ENCODE measurements at places on chromosomes 3 and 15.

DNA sequence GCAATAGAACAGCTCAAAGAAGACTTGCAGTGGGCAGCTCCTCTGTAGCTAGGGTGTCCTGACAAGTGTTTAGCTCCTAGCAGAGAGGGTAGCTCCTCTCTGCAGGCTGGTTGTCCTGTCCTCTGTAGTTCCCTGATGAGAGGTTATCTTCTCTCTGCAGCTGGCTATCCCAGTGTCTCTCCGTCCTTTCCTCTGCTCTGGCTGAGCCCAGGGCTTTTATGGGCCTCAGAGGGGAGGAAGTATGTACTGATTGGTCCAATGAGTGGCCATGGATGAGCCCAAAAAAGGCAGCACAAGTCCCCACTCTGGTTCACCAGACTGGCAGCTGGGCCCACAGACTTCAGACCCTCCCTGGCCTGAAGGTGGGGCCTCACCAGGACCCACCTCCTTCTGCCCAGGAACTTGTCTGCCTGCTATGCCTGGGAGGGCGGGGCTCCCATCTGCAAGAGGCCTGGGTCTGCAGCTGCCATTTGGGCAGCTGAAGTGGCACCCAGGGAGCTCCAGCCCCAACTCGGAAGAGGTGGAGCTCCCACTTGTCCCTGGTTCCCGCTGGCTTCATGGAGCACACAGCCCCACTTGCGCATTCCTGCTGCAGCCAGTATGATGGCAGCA, 27.2 kb upstream of the MEX3B start:
- DNase-seq: no peak

DNA sequence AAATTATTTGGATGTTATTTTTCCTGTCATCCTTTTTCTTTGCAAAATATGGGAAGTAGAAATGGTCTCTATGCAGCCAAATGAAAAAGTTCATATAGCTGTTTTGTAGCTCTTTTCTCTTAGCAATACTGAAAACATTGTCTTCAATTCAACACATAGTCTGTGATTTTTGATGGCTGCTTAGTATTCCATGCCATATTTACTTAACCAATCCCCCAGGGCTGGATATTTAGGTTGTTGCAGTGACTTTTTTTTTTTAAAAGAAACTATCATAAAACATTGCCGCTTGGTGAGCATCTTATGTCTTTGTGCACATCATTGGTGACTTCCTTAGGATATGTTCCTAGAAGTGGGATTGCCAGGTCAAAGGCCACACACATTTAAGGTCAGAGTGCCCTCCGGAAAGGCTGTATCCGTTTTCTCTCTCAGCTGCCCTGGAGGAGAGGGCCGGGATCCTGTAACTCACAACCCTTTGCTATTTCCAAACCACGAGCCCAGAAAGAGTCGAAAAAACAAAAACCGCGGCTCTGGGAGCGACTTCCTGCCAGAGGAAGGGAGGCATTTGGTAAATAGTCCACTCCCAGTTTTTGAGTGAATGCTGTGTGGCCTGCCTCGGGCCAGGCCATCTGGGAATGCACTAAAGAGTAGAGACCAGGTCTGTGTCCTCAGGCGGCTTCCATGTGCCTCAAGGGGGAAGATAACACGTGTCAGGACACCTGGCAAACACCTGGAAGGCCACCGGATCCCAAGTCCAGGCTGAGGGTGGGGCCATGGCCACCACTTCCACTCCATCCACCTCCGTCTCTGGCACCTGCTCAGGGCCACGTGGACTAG, 41.9 kb downstream of the SMAD6 start:
- DNase-seq: no peak

GRCh38 chr3:52614689-52615088, 71.0 kb downstream of the PBRM1 start:
- no peak for DNase-seq

GRCh38 chr15:47609693-47610092, 107.6 kb upstream of the SEMA6D start:
- DNase-seq: no peak

DNA sequence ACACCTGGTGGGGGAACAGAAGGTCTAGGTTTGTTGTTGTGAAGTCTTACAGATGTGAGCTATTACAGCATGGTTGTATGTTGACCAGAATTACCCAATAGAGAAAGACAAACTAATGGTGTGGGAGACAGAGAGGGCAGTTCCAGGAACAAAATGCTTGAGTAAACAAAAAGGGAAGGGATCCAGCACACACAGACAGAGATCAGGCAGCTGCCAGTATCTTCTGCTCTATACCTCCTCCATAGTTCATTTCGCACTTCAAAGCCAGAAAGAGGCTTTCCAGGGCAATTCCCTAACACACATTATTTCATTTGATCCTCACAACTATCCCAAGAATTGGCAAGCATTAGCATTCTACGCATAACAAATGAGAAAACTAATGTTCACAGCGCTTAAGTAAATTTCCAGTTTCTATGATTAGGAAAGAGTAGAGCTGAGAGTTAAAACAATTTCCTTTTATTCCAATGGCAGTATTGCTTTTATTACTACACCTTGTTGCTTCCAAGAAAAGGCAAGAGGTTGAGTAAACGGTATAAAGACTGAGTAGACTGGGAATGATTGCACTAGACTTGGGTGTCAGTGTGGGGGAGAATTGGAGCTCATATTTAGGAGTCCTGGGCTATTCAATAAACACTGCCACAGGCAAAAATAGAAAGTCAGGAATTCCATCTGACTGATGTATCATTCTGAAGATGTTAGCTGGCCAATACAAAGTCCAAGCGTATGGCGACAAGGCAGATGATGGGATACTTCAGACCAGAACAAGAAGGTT, 39.7 kb upstream of the ZNF280D start:
- no peak for DNase-seq

- DNase-seq: no peak
These were observed 88.6 kb upstream of the ZNF385D start for GRCh38 chr3:21839592-21839991.

DNA sequence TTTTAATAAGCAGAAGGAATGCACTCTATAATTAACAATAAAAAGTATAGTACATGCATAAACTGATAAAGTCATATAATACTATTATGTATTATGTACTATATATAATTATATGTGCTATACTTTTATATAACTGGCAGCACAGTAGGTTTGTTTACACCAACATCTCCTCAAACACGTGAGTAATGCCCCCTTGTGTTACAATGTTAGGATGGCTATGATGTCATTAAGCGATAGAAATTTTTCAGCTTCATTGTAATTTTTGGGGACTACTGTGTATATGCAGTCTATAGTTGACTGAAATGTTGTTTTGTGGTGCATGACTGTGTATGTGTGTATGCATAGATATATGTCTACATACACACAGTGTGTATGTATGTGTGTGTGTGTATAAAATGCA, 100.6 kb downstream of the SLMAP start:
- no peak for DNase-seq

- DNase-seq: no peak
These were observed 1.1 kb downstream of the IGDCC3 start for GRCh38 chr15:65376767-65377104.

- DNase-seq: peak; percentile 40
These were observed at the start of gene RTP4 for GRCh38 chr3:187368251-187369088. TSS of gene RTP4 (plus strand) at chr3:187368385. CDS start at chr3:187368442, 57 bp downstream.

DNA sequence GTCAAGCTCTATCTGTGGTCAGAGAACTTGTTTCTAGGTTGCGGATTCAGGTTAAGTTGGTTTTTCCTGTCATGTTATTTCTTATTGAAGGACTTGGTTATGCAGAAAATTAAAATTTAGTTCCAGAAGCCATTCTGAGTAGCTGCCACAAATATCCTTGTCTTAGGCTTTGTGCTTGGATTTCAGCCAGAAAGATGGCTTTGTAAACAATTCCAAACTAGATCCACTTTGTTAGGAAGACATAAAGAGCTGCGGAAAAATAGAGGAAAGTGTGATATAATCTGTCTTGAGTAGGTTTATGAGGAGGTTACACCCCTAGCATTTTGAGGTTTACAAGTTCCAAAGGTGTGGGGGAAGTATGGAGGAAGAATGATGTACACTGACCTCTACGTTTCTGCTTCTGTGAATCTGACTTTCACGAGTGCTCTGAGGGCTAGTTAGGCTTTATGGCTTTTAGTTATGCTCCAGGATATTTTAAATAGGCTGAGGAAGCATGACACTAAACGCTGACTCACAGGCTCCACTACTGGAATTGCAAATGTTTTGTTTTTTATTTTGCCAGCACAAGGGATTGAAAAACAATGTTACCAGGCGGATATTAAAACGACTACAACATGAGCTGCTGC, 46.3 kb upstream of the UTS2B start:
- DNase-seq: no peak

DNA sequence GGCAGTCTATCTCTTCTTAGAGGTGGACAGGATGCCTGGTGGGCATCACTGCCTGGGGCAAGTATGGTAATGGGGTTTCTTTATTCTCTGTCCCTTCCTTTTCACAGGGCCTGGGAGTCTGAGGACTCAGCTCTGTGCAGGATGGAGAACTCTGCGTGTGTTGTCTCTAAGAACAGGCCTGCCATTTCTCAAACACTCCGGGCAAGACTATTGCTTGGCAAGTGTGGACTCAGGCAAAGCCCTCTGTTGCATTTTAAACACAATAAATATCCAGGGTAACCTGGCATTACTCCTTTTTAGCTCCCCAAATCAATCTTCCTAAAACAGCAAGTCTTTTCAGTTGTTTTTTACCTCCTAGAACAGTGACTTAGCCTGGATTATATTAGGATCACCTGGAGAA, 185.1 kb upstream of the ROPN1 start:
- no peak for DNase-seq

GRCh38 chr15:73593304-73594074, 39.7 kb downstream of the NPTN start:
- DNase-seq: no peak

GRCh38 chr3:106381939-106382335, 513.1 kb upstream of the CBLB start:
- DNase-seq: no peak

DNA sequence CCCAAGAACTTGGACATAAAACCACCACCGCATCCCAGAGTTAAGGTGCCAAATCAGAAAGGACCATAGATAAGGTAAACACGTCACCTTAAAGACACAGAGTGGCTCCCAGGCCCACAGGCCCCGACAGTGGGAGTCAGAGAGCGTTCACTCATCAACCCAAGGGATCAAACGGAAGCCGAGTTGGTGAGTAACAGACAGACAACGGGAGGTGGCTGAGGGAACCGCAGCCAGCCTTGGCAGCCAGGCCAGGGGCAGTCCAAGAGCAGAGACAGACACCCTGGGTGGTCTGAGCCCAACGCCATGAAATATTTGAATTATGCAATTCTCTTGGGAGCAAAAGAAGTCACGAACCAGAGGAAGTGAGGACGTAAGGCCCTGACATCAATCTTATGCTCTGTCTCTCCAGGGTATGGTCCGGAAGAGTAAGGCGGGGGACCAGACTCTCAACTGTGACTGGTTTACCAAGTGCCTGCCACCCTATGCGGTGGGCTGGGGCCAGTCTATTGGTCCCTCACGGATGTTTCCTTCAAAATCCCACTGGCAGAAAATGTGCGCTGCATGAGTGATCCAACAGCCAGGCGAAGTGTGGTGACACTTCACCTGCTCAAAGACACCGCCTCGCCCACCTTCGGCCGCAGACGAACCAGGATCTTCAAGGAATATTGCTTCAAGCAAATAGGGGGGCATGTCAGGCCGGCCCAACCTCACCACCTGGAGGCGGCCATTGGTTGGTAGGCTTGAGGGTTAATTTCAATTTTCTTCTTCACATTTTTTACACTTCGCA, 34.3 kb downstream of the TMEM44 start:
- DNase-seq: no peak

DNA sequence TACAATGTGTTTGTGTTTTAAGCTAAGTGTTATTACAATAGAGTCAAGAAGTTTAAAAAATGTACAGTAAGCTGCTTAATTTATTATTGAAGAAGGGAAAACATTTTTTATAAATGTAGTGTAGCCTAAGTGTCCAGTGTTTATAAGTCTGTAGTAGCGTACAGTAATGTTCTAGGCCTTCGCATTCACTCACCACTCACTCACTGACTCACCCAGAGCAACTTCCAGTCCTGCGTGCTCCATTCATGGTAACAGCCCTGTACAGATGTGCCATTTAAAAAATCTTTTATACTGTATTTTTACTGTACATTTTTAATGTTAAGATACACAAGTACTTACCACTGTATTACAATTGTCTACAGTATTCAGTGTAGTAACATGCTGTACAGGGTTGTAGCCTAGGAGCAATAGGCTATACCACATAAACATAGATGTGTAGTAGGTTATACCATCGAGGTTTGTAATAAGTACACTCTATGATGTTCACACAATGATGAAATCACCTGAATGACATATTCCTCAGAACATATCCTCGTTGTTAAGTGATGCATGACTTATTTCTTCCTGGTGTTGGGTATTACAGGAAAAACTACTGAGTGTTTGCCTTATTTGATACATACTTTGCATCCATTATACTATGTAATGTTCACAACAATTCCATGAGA, 156.6 kb upstream of the NUDT16 start:
- DNase-seq: no peak

GRCh38 chr3:161197855-161198850, 23.0 kb upstream of the NMD3 start:
- DNase-seq: no peak

GRCh38 chr15:91863621-91864255, 10.2 kb downstream of the SLCO3A1 start:
- no peak for DNase-seq

DNA sequence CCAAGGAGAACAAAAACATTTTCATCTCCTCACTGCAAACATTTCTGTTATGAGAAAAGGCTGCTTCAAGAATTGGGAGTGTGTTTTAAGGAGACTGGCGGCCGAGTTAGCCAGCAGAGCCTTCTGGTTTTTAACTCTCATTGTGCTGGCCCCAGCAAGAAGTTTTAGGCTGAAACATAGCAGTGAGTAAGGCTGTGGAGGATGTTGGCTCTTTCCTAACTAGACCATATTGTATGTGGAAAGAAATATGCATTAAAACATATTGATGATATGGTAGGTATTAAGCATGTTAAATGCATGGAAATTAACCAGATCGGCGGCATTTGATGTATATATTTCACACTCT, 90.7 kb downstream of the TIGIT start:
- no peak for DNase-seq

DNA sequence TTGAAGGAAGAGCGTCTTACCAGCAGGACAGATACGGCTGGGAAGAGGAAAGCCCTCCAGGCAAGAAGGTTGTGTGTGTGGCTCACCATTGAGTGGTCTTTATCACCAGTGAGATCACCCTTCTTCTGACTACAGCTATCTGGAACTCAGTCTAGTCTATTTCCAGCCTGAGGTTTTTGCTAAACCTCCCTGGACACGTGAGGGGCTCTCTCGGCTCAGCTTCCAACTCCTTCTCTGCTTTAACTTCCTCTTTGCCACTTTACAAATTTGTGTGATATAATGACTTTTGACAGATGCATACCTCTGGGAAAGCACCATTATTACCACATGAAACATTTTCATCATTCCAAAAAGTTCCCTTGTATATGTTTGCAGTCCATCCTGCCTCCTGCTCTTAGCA, 15.3 kb upstream of the ROPN1 start:
- no peak for DNase-seq

GRCh38 chr15:78098131-78098755, 5.9 kb downstream of the SH2D7 start:
- DNase-seq: no peak

DNA sequence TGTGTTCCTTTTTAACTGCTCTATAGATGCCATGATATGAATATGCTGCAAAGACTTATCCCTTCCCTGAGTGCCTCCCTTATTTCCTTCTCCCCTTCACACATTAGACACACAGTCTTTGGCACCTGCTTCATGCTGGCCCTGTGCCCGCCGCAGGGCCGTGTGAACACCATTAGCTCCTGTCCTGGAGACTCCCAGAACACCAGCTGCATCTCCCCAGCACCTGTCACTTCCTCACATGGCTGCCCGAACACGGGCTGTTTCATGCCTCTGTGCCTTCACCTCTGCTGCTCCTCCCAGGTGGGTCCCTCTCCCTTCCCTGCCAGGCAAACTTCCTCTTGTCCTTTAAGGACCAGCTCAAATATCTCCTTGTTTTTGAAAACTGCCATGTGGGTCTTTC, 40.5 kb upstream of the SEC13 start:
- DNase-seq: no peak
